Stimulated activated CD4-positive, alpha-beta T cell treated with anti-CD3 and anti-CD28 coated beads, Interleukin-15, amount 100 ng/mL, for 48 hours (primary cell): ENCODE measurements at places on chromosomes 5 and 9.

GRCh38 chr9:91071184-91071990, 269.8 kb downstream of the SYK start:
- peak; percentile 74 for DNase-seq

GRCh38 chr5:125180231-125180829, 433.9 kb upstream of the ZNF608 start:
- no peak for DNase-seq

- DNase-seq, result no peak
These were observed 214.3 kb downstream of the C9orf50 start for GRCh38 chr9:129406278-129407225.

DNA sequence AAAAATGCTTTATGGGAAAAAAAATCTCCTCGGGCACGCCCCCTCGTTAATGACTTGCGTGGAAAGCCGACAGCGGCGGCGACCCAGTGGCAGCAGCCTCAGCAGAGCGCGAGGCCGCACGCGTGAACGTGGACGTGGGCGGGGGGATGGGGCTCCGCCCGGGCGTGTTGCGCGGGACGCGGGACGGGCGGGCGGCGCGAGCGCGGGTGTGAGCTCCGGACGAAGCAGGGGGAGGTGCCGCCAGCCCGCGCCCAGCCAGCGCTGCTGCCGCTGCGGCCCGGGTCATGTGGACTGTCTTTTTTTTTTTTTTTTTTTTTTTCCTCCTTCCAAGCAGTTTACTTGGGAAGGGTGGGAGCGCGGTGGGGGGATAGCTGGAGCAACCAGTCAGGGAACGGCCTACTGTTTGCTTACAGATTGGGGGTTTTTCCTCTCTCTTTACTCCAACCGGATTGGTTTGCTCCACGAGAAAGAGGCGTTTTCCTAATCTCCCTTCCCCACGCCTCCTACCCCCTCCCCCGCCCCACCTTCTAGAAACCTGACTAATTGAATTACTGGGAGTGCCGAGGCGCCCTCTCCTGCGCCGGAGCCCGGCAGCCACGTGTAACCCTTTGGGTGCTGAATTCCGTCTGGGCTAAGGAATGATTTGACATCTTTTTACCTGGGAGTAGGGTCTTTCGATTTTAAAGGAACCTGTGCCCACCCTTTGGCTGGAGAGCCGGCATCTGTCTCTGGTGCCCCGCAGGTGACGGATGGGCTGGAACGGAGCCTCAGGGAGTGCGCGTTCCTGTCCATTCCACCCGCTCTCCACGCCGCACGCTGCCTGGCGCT, 1.7 kb upstream of the EFNA5 start:
- DNase-seq, result no peak

DNA sequence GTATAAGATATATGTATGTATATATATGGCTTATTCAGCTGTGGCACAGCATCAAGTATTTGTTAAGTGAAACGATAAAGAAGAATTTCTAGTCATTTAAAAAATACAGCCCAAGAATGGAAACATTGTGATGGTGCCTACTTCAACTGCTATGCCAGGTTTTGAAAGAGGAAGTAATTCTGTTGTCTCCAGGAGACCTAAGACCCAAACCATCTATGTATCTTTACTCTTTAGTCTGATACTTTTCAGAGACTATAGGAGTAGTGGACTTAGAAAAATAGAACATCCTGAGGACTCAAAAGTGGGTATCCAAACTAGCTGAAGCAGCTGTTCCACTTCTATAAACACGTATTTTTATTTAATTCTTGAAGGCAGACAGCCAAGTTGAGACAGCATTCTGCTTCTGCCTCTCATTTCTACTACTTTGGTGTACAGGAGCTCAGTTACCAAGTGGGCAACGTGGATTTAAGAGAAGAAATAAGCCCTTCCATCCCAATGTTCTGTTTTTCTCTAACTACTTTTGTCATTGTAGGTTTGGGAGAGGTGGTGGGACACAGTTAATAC, 110.7 kb downstream of the RPS23 start:
- no peak for DNase-seq

GRCh38 chr5:172584638-172585037, 56.4 kb upstream of the NEURL1B start:
- no peak for DNase-seq

- no peak for DNase-seq
These were observed 154.6 kb upstream of the ZNF608 start for GRCh38 chr5:124901081-124901480.

DNA sequence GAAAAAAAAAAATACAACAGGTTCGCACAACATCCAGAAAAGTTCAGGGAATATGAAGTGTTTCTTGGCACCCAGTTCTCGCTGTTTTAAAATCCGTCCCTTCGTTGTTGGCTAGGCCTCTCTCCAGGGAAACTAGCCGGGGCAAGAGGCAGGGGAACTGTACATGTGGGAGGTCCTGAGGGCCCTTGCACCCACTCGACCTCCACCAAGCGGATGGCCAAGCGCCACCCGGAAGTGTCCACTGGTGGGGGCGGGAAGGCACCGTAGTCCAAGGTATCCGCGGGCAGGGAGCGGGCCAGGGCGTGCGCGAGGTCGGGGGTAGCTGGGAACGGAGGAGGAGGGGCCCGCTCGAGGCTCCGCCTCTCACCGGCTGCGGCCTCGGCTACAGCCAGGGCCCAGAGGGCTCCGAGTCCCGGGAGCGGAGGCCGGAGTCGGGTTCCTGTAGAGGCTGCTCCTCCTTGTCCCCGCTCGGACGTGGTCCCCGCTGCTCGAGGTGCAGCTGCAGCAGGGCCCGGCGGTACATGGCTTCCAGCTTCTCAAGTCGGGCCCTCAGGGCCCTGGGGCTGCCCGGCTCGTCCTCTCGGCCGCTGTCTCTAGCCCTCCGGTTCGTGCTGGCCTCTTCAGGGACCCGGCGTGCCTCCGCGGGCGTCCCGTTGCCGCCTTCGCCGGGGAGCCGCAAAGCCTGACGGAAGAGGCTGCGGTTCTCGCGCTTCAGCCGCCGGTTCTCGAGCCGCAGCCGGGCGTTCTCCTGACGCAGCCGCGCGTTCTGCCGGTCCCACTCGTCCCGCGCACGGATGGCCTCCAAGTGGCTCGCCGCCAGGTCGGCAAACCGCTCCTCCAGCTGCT, 720 bp downstream of the TUSC1 start:
- DNase-seq, result peak; percentile 0

GRCh38 chr5:73488806-73489205, 9.4 kb upstream of the BTF3 start:
- DNase-seq, result no peak

DNA sequence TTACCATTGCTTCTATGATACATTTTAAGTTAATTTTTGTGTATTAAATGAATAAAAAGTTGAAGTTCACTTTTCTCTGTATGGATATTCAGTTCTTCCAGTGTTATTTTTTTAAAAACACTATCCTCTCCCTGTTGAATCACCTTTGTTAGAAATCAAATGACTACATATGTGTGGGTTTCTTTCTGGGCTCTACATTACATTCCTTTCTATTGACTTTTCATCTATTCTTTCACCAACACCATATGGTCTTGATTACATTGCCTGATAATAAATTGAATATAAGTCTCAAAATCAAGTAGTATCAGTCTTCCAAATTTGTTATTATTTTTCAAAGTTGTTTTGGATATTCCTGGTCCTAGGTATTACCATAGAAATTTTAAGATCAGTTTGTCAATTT, 7.3 kb upstream of the RASEF start:
- no peak for DNase-seq

- no peak for DNase-seq
These were observed 75.2 kb upstream of the LMX1B start for GRCh38 chr9:126538550-126538949.

DNA sequence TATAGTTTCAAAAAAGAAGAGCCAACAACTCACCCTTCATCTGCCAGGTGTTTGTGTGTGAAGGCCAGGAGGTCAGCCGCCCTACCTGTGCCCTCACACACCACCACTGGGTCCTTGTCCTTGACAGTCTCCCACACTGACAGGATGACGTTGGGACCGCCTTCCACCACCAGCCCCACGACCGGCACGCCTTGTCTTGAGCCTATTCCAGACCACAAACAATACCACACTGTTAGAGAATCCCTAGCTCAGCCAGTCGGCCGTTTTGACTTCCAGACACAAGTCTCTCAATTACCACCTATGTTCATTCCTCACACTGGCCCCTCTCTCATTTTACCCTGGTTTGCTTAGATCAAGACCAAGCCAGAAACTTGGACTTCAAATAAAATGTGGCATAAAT, 66.1 kb downstream of the TRPM6 start:
- DNase-seq, result no peak

- no peak for DNase-seq
These were observed 10.9 kb downstream of the RGMB start for GRCh38 chr5:98784411-98784810.

DNA sequence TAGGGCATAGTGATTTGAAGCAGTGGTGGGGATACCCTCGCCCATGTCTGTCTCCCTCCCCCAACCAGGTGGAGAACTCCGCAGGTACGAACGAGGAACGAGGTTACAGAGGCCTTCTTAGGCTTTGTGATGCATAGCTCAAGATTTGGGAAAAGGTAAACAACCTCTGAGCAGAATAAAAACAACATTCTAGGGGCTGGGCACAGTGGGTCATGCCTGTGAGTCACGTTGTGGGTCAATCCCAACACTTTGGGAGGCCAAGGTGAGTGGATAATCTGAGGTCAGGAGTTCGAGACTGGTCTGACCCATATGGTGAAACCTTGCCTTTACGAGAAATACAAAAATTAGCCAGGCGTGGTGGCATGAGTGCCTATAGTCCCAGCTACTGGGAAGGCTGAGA, 3.6 kb upstream of the LCP2 start:
- no peak for DNase-seq

DNA sequence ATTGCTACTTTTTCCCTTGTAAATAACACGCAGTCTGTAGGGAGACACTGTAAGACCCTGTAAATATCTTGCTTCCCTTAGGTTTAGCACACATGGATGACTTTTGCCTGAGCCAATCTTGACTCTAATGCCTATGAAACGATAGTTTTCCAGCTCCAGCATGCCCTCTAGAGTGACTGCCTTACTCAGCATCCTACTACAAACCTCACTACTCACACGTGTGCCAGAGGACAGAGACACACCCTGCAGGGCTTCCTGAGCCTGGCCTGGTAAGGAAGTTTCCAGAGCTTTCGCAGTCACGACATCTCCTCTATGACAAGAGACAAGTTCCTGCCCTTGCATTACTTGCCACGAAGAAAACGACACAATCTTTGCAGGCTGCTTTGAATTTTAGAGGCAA, 138.1 kb downstream of the ATPSCKMT start:
- no peak for DNase-seq

GRCh38 chr5:10351919-10352318, 1.6 kb upstream of the MARCHF6 start:
- DNase-seq, result no peak

DNA sequence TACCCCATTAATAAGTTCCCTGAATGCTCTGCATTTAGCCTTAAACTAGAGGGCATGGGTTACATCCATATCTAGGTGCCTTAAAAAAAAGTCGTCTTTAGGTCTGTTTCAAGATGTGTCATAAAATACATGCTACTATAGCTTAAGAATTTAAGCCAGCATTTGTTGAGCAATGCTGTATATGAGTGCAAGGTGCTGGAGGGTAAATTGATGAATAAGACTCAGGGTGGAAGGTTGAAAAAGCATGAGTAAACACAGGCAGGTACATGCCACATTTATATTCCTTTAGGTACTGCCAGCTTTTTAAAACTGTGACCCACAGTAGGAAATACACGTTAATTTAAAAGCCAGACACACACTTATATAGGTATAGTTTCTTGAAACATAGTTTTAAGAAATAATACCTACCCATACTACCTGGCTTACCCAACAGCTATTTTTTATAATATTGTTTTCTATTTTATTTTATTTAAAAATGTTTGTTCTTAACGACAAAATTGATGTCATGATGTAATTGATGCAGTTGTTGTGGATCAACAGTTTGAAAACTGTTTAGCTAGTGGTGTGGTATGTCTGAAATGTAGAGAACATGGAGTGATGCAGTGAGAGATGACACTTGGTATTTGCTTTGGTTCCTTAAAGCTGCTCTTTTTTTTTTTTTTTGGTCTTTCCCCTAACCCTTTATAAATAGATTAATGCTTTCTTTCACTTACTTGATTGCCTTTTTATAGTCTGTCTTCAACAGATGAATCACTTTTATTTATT, 3.9 kb downstream of the HMGCR start:
- DNase-seq, result no peak

- DNase-seq, result no peak
These were observed 140.0 kb downstream of the CDK5RAP2 start for GRCh38 chr9:120439926-120440325.

DNA sequence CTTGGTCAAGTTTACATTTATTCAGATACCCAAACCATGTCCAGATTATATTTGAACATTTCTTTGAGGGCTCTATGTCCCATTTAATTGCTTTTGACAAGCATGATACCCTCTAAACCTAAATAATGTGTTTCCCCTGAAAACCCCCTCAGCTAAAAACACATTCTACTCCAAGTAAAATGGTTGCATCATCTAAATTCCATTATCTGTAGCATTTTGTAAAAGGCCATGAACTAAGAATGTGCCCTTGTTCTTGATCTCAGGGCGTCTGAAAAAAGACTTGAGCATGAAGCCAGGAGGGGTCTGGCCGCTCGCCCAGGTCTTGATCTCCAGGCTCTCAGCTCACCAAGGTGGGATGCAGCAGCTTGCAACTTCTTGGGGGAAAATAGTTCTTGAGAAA, 53.5 kb upstream of the ERCC6L2 start:
- DNase-seq, result no peak

GRCh38 chr5:8247049-8247899, 378.3 kb downstream of the MTRR start:
- DNase-seq, result no peak

DNA sequence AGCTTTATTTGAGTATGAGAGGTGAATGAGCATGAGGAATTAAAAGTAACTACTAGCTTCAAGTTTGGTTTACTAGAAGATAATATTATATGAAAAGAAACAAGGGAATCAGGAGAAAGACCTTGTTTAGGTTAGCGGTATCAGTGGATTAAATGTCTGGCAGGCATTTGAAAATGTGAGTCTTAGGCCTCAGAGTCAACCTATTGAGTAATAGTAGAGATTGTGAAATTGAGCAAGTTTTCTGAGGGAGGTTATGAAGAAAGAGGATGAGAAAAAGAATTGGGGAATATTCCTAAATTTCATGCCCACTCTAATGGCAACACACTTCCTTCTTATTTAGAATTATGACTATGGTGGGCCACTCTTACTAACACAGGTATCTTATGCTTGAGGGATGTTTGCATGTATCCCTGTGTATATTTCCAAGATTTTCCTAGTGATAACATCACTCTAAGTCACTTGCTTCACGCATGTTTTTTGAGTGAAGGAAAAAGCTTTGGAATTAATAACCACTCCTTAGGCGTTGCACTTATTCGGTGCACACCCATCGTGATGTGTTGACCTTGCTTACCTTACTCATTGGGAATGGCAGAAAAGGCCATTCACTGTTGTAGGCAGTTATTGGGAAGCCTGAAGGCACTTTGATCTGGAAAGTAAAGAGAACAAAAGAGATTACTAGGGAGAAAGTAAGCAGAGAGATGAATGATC, 8.2 kb upstream of the ELL2 start:
- DNase-seq, result no peak
